NCI-H510A (cell line): ENCODE measurements at places on chromosomes 2 and 18.
A peak's percentile ranks its signal among the peaks of the same experiment; 100 is the strongest.

- no peak for DNase-seq
Observed at GRCh38 chr2:30753630-30754029, 53.6 kb downstream of the CAPN13 start.

DNA sequence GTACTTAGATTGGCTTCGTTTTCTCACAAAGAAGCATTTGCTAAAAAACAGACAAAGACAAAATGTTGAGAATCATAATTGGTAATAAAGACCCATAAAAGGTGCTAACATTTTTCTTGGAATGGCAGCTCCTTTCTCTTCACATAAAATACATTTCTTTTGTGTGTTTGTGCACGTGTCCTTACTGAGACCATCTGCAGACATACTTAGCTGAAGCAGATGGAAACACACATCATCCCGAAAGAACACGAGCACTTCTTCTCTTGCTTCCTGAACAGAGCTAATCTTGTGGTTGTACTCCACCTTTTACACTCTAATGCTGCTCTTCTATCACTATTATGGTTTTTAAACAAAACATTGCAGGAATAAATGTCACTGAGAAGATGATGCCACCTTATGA, 142.5 kb downstream of the SPHKAP start:
- no peak for DNase-seq

- DNase-seq, result no peak
Observed at GRCh38 chr2:1995081-1995480, 250.8 kb upstream of the PXDN start.

- no peak for DNase-seq
Observed at GRCh38 chr2:23065210-23065609, 319.8 kb upstream of the KLHL29 start.

GRCh38 chr2:26692897-26693849, 651 bp downstream of the KCNK3 start:
- peak; percentile 30 for DNase-seq

DNA sequence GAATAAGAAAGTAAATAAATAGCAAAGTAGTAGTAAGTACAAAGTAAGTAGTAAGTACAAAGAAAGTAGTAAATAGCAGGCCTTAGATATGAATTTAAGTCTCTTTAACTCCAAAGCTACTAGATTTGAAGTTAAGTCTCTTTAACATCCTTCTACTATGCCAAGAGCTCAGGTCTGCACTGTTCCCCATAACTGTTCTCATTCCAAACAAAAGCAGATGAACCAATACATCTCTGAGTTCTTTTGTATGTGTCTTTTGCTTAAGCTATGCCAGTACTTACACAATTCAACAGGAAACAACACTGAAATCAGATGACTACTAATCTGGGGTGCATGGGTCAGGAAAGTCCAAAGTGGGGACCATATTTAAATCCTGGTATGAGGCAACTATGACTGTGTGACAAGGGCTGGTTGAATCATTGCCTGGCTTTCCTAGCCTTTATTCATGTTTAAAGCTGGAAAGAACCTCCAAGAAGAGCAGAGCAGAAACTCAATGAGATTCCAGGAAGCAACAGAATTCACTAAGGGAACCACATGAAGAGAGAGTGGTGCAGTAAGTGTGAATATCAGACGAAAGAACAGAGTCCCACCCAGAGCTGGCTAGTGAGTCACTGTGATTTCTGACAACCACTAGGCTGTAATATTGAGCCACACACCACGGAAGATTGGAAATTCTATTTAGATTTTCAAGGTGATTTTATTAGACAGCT, 51.0 kb upstream of the CYP26B1 start:
- no peak for DNase-seq

- no peak for DNase-seq
Observed at GRCh38 chr2:69253611-69254301, 133.3 kb downstream of the GFPT1 start.

DNA sequence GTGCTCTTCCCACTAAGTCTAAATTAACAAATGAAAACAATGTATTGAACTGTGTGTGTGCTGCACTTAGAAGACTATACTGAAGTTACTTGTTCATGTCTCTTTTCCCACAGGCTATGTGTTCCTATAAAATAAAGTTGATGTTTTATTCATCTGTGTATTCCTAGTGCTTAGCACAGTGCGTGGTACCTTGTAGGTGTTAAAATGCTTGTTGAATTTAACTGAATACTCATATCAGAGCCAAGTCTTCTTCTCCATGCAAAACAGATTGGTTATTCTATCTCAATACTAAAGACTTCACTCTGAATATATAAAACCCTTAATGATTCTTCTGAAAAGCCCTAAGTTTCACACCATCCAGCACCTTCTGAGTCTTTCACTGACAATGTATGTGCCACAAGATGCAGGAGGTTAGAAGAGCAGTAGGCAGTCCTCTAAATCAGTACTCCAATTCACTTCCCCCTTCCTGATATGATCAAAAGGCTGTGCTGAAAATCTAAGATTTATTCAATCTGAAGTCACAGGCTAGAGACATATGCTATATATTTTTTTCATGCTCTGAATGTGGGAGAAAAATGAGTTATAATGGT, 231.7 kb upstream of the CCDC150 start:
- no peak for DNase-seq
